Large intestine (tissue), 12 donors: ENCODE measurements at places on chromosomes 16 and 17.
A peak's percentile ranks its signal among the peaks of the same experiment; 100 is the strongest.

DNA sequence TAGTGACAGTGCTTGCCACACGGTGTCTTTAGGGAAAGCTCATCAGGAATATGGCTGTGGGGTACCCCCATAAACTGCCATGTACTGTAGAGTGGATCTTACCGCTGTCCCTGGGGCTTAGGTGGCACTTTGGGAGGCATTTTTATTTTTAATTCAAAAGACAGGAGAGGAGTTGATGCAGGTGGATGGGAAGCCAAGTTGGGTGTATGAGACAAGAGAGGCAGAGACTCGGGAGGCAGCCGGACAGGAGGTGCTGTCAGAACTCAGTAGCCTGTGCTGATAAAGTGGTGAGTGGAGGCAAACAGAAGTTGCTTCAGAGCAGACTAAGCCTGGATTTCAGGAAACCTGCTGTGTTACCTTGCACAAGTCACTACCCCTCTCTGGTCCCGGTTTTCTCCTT, 185.9 kb downstream of the TMEM132E start:
- no peak for DNase-seq

DNA sequence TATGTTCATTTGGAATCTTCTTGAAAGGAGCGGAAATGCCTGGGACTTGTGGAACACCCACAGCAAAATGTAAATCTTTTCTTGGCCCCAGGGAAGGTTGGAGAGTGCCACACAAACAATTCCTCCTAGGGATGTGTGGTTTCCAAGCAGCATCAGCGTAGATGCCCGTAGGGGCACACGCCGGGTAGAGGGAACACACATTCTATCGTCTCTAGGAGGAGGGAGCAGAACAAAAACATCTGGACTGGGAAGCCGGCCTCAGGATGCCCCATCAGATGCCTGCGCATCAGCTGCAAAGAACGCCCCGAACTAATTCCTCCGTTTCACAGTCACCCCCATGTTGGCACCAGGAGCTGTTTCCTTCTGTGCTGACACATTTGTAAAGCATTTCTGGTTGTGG, 357.9 kb upstream of the ZFHX3 start:
- DNase-seq = no peak

DNA sequence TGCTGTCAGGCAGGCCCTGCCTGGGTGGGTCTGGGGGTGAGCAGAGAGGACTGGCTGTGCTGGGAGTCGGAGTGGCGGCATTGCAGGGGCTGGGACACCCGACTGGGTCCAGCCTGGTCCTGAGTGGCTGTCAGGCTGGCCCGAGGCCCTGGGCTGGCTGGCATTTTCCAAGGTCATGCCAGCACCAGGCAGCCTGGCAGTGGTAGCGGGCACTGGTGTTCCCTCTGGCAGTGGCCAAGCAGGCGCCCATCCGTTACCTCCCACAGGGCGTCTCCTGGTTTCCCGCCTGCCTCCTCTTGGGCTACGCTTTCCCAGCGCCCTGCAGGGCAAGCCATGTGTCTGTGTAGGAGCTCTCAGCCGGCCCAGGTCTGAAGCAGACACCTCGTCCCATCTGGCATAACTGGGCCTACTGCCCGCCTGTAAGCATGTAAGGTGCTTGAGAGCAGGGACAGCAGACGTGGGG, 5.7 kb upstream of the PKMYT1 start:
- no peak for DNase-seq

- DNase-seq = peak; percentile 33
These were observed at the start of gene MLKL for GRCh38 chr16:74700438-74701225. MLKL (minus strand) TSS chr16:74700862; CDS start chr16:74695757, 5,105 bp downstream.

GRCh38 chr17:34682305-34682704, 102.9 kb downstream of the TMEM132E start:
- no peak for DNase-seq

- no peak for DNase-seq
These were observed 17.2 kb upstream of the SLFN11 start for GRCh38 chr17:35390663-35391062.

DNA sequence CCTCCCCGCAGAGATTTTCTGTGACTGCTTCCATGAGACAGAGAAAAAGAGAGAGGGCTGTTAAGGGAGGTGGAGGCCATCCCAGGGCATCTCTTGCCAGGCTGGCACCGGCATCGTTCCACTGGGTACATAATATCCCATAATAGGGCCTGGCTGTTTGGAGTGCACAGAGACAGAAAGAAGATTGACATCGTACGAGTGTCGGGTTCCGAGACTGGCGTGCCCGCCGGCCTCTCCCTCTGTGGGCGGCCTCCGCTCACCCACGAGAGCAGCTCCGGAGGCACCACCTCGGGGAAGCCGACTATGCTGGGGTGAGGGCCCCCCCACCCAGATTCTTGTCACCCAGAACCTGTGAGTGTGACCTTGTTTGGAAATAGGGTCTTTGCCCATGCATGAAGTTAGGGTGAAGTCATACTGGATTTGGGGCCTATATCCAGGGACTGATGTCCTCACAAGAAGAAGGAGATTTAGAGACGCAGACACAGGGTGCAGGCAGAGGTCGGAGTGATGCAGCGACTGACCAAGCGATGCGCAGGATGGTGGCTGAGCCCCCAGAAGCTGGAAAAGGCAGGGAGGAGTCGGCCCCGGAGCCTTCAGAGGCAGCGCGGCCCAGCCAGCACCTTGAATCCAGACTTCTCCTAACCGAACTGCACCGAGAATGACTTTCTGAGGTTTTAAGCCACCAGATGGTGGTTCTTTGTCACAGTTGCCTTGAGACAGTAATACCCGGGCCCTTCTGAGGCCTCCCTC, 101.8 kb upstream of the CIBAR2 start:
- DNase-seq = no peak

DNA sequence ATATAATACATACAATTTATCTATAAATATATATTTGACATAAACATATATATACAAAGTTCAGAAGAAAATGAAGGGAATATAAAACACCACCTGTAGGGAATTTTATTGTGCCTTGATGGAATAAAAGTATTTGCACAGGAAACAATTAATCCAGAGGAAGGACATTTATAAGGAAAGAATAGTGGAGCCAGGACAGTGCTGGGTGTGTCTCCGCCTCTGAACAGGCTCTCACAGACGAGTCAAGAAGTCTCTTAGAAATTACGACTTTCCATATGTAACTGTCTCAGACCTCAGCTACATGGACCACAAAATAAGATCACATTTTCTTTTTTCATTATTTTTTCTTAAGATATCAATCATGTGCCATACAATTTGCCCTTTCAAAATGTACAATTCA, 93.9 kb downstream of the TMEM114 start:
- no peak for DNase-seq

GRCh38 chr16:9012848-9013507, 49.3 kb upstream of the USP7 start:
- no peak for DNase-seq

DNA sequence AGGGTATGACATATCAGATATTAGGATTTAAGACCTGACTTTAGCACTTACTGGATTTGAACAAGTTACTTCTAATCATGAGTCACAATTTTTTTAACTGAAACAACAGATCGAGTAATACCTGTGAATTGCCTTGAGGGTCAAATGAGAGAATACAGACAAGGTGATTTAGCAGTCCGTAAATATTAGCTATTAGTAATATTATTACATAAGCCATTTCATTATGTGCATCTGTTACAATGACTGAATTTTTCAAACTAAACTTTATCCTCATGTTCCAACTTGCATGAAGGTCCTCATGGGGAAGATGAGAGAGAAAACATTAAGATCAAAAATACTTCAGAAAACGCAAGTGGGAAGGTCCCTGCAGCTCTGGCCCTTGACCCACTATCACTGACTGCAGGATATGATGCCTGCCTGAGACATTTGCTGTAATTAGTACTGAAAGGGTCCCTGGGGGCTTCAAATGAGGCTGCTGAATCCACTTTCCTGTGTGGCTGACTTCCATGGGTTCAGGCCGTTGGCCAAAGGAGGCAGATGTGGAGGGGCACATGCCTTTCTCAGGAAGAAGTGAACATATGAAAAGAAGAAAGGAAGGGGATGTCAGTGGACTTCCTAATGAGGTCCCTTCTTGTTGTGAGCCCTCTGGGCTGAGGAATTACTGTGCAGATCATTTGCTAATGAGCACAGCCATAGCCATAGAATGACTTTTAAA, 441.7 kb downstream of the CDH11 start:
- no peak for DNase-seq

- peak; percentile 76 for DNase-seq
These were observed 35.3 kb downstream of the SOCS3 start for GRCh38 chr17:78324391-78325075.

DNA sequence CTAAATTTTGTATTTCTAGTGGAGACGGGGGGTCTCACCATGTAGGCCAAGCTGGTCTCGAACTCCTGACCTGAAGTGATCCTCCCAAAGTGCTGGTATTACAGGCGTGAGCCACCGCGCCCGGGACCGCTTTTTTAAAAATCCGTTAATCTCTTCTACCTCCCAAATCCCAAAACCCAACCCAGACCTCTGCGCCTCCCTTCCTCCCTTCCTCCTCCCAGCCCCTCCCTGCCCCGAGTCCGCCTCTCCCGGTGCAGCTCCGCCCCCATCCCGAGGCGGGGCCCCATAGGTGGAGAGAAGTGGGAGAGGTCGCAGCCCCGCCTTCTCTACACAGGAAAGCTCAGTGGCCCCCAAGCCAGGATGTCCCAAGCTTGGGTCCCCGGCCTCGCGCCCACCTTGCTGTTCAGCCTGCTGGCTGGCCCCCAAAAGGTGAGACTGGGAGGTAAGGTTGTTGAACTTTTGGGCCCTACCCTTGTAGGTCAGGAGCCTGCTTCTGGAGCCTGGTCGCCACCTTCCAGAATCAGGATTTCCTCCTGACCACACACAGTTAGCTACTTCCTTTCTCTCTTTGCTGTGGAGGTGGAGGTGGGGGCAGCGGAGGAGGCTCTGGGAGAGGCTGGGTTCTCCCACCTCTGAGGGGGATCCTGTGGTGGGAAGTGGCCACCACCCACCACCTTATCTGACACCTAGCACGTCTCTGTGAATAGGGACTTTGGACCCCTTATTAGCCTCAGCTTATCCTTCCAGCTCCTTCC, at the start of gene TMEM92:
Gene TMEM92 (plus strand): TSS at position 325 of the 755 bp plus-strand sequence. CDS start 36 bp downstream, at position 361.
- DNase-seq = peak; percentile 96

- DNase-seq = no peak
These were observed 472.7 kb downstream of the KCNJ2 start for GRCh38 chr17:70642059-70642458.

DNA sequence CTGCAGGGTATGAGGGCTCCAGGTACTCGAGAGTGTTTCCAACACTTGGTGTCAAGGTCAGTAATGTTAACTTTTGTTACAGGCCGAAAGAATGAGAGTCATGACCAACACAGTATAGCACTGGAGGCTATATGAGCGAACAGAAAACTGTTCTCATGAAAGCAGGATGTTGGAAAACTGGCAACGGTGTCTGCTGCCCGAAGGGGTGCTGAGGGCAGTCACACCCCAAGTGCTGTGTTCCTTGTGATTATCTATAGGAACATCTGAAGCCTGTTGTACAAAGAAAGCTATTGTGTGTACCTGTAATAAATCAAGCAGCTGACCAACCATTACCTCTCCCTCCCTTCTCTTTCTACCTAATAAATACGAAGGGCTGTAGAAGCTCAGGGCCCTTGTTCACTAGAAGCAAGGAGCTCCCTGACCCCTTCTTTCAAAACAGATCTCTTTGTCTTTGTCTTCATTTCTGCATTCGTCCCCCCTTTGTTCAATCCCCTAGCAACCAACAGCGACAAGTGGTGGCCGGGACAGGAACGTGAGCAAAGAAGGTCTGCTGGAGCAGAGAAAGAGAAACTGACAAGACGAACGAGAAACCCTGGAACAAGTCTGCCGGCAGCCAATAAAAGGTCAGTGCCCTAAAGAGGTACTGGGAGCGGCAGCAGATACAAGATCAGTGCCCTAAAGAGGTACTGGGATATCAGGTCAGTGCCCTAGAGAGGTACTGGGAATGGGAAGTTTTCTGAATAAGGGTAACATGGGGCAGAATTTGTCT, 7.6 kb downstream of the CD300LD start:
- no peak for DNase-seq

- DNase-seq = no peak
These were observed 756 bp upstream of the MVP start for GRCh38 chr16:29819506-29819905.

- DNase-seq = no peak
These were observed 332 bp upstream of the VPS25 start for GRCh38 chr17:42772945-42773289.

DNA sequence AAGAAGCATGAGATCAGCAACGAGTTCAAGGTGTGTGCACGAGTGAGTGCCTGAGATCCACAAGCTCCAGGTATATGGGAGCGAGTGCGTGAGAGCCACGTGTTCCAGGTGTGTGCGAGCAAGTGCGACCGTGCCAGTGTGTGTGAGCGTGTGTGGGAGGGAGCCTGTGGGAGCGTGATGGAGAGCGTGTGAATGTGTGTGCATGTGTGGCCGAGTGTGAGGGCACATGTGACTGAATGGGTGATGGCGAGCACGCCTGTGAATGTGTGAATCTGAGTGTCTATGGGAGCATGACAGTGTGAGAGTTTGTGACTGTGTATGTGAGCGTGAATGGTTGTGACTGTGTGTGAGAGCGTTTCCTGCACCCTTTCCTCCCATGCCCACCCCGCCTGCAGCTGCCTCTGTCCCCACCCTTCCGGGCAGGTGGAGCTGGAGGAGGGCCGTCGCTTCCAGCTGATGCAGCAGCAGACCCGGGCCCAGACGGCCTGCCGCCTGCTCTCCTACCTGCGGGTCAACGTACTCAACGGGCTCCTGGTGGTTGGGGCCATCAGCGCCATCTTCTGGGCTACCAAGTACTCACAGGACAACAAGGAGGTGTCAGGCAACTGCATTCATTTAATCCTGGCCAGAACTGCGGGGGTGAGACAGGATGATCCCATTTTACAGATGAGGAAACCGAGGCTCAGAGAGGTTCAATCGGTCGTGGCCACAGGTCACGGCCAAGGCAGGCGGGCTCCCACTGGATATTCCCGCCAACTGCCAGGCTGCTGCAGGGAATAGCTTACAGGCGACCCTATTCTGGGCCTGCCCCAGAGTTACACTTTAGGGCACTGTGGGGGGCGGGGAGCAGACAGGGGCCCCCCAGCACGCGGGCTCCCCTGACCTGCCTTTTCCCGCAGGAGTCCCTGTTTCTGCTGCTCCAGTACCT, 3.7 kb downstream of the TMC8 start:
- DNase-seq = peak; percentile 67

DNA sequence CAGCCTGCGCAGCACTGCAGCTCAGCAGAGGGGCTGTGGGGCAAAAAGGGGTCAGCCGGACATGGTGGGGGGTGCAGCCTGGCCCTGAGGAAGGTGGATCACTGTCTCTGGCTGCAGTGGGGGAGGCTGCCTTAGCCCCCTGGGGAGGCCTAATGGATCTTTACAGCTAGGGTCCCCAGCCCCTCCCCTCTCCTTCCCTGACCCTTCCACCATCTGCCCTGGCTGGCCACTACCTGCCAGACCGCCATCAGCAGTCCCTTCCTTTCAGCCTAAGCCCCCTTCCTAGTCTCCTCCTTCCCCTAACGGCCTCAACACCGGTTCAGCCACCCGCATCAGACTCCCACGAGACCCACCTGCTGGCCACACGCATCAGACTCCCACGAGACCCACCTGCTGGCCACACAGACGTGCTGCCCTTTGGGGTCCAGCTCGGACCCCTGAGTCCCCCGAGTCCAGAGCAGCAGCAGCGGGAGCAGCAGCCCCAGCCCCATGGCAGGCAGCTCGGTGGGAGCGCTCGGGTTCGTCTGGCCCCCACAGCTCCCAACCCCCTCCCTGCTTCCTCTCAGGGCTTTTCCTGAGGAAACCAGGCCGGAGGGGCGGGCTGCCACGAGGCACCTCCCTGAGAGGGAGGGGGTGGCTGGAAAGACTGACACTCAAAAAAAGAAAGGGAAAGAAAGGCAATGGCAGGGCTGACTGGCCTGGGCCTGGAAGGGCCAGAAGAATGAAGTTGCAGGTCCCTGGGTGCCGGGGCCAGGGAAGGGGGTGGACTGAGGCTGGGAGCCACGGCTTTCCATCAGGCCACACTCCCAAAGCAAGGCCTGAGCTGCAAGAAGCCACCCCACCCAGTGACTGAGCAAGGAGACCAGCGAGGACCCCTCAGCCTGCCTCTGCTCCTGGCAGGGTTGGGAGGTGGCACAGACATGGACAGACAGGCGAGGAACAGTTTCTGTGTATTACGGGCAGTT, at the start of gene SCARF1:
Gene SCARF1 (minus strand): TSS at position 526 of the 965 bp plus-strand sequence. CDS start 35 bp downstream, at position 491.
- DNase-seq = no peak
